ENCODE measurements at places on chromosomes 2 and 18. TPM values are rescaled to one million over a fixed set of nuclear protein-coding genes. Genes with fewer than 3 reads are reported as not detected.

The PLGLB1 gene
- 0.38 TPM for total RNA-seq

The CPO gene
- not detected for total RNA-seq

The ZFAND2B gene
- total RNA-seq: 19.9 TPM

The DPYSL5 gene
- 6.8 TPM for total RNA-seq

The SERPINB7 gene
- total RNA-seq: 1.7 TPM

The ST8SIA5 gene
- total RNA-seq: not detected

The IL36B gene
- 0.09 TPM for total RNA-seq

The CROCC2 gene
- not detected for total RNA-seq

The NFU1 gene
- 50.5 TPM for total RNA-seq

The TLX2 gene
- 0.44 TPM for total RNA-seq

The KCNG3 gene
- 0.74 TPM for total RNA-seq

The MOGAT1 gene
- total RNA-seq: not detected

The EPHA4 gene
- total RNA-seq: 0.72 TPM

The HAAO gene
- total RNA-seq: not detected

The APLF gene
- 0.54 TPM for total RNA-seq

The TMEM17 gene
- total RNA-seq: 5.4 TPM

The SERPINB3 gene
- total RNA-seq: 0.12 TPM

The PLB1 gene
- 1.1 TPM for total RNA-seq

The DHRS9 gene
- total RNA-seq: 2.8 TPM

The GNAL gene
- 4.4 TPM for total RNA-seq

The LOXL3 gene
- total RNA-seq: 0.34 TPM

The MZT2A gene
- 204 TPM for total RNA-seq

The COL4A4 gene
- total RNA-seq: 1.2 TPM

The ODC1 gene
- 131 TPM for total RNA-seq

The DSC3 gene
- total RNA-seq: 2.2 TPM

The TBR1 gene
- 0.05 TPM for total RNA-seq

The EML6 gene
- 1.0 TPM for total RNA-seq

The CNTNAP5 gene
- total RNA-seq: not detected

The SMYD1 gene
- not detected for total RNA-seq

The DNMT3A gene
- 9.6 TPM for total RNA-seq

The RUFY4 gene
- total RNA-seq: not detected

The ZNF385B gene
- not detected for total RNA-seq

The FEV gene
- not detected for total RNA-seq

The SPATA3 gene
- total RNA-seq: not detected

The SAG gene
- total RNA-seq: not detected

The MAP2 gene
- total RNA-seq: 0.82 TPM

The CTNNA2 gene
- total RNA-seq: 0.35 TPM

The UGT1A10 gene
- total RNA-seq: not detected

The GPC1 gene
- 240 TPM for total RNA-seq

The TNFAIP6 gene
- 1.7 TPM for total RNA-seq

The KCNJ3 gene
- not detected for total RNA-seq

The CHRND gene
- not detected for total RNA-seq

The WNT10A gene
- 0.18 TPM for total RNA-seq

The SLC5A7 gene
- not detected for total RNA-seq

The CXCR1 gene
- not detected for total RNA-seq

The GULP1 gene
- 38.4 TPM for total RNA-seq
